ENCODE measurements at places on chromosomes 7 and 10. TPM values are rescaled to one million over a fixed set of nuclear protein-coding genes. Genes with fewer than 3 reads are reported as not detected.

Gene ITGB8
- total RNA-seq = 0.07 TPM

Gene TET1
- total RNA-seq = 2.2 TPM

Gene ASB10
- not detected for total RNA-seq

Gene AKR1C8
- total RNA-seq = not detected

Gene SAP25
- total RNA-seq = 4.9 TPM

Gene WNT8B
- not detected for total RNA-seq

Gene GIMAP8
- not detected for total RNA-seq

DNA sequence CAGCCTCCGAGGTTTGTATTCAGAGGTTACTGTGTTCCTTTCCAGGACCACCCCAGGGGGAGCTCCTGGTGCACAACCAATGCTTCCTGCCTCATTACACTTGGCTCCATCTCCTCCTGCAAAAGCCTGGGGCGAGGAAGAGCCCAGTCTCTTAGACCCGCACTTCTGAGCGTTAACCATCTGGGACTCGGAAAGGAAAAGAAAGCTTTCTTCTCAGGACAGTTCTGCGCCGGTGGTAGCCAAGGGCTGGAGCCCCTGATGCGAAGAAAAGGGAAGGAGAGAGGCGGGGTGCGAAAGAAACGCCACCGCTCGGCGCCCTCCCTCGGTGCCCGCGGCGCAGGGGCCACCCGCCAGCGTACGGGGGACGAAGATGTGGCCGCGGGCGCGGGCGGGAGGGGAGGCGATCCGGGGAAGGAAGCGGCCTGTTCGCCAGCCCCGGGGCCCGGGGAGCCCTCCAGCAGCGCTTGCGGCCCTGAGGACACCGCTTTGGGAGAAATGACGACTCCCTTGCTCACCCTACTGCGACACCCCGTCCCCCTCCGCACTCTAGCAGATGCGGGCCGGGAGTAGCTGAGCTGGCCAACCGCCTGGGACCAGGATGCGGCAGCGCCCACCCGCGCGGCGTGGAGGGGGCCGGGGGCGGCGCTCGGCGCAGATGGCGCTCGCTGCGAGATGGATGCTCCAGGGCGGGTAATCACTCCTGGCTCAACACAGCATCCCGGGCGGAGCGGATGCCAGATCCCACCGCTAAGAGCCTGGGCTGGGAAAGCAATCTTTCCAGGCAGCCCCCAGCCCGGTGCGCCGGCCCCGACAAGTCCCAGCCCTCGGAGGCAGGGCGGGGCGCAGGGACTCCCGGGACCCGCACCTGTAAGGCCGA lies 1.3 kb downstream of the NRCAM start:
- no peaks in the 10 kb centered on the region for H3K36me3 ChIP-seq
- H3K27me3 ChIP-seq = no peaks in the 10 kb centered on the region
- peak overlapping the region; percentile 64 for H3K4me3 ChIP-seq
- H3K27ac ChIP-seq = no peak overlapping the region
- peaks cover 16% of the 10 kb centered on the region for H3K4me1 ChIP-seq

DNA sequence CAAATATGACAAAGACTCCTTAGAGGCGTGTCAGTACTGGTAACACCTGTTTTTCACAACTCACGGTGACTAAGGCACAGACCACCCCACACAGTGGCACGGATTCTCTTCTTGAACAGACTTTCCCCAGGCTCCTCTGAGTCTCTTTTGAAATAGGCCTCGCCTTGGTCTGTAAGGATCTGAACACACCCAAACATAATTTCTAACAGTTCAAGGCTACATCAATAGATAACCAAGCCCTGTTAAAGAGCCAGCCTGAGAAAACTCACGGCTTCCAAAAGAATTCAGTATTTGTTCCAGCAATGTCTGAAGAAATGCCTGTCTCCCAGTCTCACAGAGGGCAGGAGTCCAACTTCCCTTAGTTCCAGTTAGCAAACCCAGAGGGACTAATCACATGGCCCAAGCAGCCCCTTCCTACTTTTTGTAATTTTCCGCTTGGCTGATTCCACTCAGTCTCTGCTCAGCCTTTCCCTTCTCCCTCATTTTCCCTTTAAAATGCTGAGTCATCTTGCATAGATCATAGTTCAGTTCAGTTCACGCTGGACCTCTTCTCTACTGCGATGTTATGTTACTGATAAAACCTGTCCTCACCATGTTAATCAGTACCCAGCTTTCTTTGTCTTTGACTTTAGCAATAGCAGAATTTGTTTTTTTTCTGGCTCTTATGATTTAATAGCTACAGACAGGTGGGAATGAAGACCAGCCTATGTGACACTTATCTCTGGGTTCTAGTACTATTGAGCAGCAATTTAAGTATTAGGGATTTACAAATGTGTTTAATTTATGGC lies 22.6 kb upstream of the AKR1C3 start:
- no peak overlapping the region for H3K4me3 ChIP-seq
- H3K36me3 ChIP-seq = no peaks in the 10 kb centered on the region
- no peaks in the 10 kb centered on the region for H3K27me3 ChIP-seq
- no peaks in the 10 kb centered on the region for H3K4me1 ChIP-seq
- DNase-seq = no peak

DNA sequence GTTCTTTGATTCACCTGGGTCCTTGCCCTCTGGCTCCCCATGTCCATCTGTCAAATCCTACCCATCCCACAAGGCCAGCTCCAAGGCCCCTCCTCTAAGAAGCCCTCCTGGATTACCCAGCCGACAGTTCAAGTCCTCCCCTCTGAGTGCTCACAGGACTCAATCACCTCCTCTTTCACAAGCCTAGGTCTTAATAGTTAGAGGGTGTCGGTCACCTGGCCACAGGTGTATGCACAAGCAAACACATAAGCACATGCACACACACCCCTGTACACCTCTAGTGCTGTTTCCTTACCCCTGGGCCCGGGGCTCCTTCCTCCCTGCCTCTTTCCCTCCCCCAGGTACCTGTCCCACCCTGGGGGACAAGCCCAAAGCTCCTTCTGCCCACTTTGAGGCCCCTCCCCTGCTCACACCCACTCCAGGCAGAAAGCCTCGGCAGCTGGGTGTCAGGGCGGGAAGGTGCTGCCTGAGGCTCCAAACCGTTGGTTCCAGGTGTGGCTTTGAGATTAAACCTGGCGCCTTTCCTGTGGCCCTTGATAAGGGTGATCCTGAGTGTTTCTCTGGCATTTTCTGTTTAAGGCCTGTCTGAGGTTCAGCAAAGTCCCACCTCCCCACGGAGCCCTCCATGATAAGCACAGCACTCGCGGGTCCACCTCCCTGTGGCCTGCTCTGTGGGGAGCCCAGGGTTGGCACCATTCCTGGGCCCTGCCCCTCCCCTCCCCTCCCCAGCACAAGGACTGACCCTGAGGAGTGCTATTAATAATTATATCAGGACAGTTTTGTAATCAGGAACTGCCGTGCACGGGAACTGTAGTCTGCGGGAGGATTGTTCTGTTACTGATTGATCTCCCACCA lies 14.6 kb upstream of the AQP1 start:
- H3K27me3 ChIP-seq = no peaks in the 10 kb centered on the region
- H3K27ac ChIP-seq = no peak overlapping the region
- H3K4me3 ChIP-seq = no peak overlapping the region
- H3K36me3 ChIP-seq = no peaks in the 10 kb centered on the region
- DNase-seq = no peak

DNA sequence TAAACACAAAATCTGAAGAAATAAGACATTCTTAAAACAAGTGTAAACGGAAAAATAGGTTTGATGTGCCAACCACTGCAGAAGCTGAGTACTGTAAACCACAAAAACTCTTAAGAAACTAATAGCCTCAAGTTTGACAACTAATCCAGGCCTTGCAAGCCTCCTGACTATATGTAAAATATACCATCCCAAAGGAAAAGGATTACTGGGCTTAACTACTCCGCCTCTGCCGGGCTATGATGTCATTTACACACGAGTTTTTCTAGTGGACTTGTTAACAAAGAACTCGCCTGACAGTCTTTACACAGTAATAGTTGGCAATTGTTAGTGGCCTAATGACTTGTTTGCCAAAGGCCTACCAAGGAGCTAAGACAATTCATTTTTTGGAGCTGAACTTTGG lies 2.1 kb downstream of the KIF5B start:
- peak overlapping the region; percentile 95 for H3K4me3 ChIP-seq
- H3K4me1 ChIP-seq = peaks cover 48% of the 10 kb centered on the region
- no peaks in the 10 kb centered on the region for H3K27me3 ChIP-seq
- no peak overlapping the region for H3K27ac ChIP-seq

DNA sequence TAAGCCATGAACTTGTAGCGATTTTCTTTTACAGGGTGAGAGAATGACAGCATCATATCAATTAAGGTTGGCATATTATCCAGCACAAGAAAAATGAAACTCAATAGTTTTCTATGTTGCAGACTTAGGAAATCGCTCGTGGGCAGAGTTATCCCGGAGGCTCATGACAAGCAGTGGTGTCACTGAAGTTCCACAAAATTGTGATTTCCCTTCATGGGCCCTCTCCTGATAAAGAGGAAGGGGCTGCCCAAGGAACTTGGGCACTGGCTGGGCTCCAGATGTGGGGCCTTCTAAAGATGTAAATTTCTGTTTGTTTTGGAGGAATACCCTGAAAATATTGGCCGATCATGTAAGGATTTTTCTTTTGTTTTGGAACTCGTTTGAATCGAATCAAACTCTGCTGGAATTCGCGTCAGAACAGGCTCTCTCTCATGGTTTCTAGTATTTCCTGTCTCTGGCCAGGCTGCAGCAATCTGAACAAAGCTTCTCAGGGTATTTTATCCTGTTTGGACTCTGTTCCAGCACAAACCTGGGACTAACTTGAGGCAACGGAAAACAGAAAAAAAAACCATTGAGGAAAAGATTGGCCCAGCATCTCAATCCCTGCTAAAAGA lies 340.6 kb upstream of the NRP1 start:
- no peak overlapping the region for H3K4me3 ChIP-seq
- no peak overlapping the region for H3K27ac ChIP-seq
- DNase-seq = no peak
- H3K36me3 ChIP-seq = no peaks in the 10 kb centered on the region

DNA sequence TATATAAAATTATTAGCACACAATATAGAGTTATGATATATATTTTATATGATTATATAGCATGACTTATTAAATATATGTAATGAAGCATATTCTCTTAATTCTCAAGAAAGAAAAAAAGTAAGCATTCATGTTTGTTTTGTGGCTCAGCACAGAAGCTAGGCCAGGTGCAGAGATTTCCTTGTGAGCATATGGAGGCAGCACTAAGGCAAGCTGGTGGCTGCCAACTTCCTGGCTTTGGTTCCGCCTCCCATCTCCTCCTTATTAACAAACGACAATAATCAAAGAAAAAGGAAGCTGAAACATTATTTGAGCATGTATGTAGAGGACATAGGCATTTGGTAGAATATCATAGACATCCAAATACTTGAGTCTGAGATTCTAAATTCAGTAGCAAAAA lies 130.3 kb downstream of the ST7 start:
- H3K4me3 ChIP-seq = no peak overlapping the region
- H3K36me3 ChIP-seq = no peaks in the 10 kb centered on the region
- DNase-seq = no peak
- H3K4me1 ChIP-seq = no peaks in the 10 kb centered on the region
- H3K27ac ChIP-seq = no peak overlapping the region
- no peaks in the 10 kb centered on the region for H3K27me3 ChIP-seq

- H3K4me3 ChIP-seq = no peak overlapping the region
- DNase-seq = no peak
- no peaks in the 10 kb centered on the region for H3K36me3 ChIP-seq
- H3K27me3 ChIP-seq = no peaks in the 10 kb centered on the region
Observed at GRCh38 chr7:111743244-111743847, 181.1 kb upstream of the IMMP2L start.

DNA sequence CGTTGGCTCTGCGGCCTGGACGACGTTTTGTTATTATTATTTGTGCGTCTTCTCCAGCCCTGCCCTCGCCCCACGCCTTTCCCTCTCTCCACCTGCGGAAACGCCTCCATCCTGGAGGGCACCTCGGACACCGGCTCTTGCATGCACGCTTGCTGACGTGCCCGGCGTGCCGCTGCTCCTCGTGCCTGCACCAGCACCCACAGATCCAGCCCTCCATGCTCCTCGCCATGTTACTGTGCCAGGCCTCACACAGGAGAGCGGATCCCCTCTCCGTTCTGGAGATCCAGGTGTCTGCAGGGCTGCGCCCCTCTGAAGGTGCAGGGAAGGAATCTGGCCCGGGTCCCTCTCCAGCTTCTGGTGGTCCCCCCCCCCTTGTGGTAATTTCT lies 373.9 kb upstream of the FOXK1 start:
- no peaks in the 10 kb centered on the region for H3K27me3 ChIP-seq
- no peaks in the 10 kb centered on the region for H3K36me3 ChIP-seq
- no peak for DNase-seq
- no peak overlapping the region for H3K4me3 ChIP-seq
- no peak overlapping the region for H3K27ac ChIP-seq

DNA sequence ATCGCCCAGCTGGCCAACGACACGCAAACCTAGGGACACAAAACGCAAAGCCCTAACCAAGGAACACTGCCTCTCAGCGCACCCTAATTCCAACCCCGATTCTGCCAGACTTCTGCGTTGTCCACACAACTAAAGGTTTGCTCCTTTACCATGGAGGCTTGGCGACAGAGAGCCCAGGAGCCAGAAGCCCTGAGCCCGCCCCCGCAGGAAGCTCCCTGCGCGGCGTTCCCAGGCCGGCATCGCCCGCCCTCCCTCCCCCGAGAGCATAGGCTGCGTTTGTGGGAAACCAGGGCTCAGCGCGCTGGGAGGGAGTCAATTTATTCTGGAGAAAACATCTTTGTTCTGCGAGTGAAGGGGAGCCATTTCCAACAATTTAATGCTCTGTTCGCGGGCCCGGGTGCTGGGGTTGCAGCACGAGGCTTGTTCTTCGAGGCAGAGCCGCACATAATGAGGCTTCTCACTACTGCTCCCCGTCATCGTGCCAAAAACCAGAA lies 103.9 kb downstream of the GRID1 start:
- DNase-seq = no peak
- H3K36me3 ChIP-seq = no peaks in the 10 kb centered on the region
- peaks cover 14% of the 10 kb centered on the region for H3K4me1 ChIP-seq
- no peaks in the 10 kb centered on the region for H3K27me3 ChIP-seq
- H3K27ac ChIP-seq = no peak overlapping the region

DNA sequence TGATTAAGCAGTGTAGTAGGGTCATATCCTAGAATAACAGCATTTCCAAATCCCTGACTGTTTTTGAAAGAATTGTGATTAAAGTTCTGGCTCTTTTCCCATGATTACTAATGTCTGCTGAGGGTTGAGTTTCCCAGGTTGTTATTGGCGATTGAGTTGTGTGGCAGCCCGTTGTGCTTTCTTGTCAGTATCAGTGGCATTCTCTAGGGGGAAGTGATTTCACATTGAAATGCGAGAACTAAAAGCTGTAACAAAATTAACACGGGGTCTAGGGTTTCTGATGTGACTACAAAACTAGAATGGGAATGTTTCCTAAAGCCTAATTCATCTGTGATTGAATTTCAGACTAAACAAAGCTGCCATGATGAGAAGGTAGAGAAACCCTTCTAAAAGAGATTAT lies 349.4 kb downstream of the EXOC4 start:
- DNase-seq = no peak
- H3K4me1 ChIP-seq = no peaks in the 10 kb centered on the region
- no peak overlapping the region for H3K4me3 ChIP-seq
- no peaks in the 10 kb centered on the region for H3K27me3 ChIP-seq
- no peaks in the 10 kb centered on the region for H3K36me3 ChIP-seq
- no peak overlapping the region for H3K27ac ChIP-seq

GRCh38 chr10:126813432-126813831 lies 91.8 kb upstream of the DOCK1 start:
- H3K27ac ChIP-seq = no peak overlapping the region
- H3K4me3 ChIP-seq = no peak overlapping the region
- no peaks in the 10 kb centered on the region for H3K36me3 ChIP-seq
- no peak for DNase-seq
- no peaks in the 10 kb centered on the region for H3K27me3 ChIP-seq
- H3K4me1 ChIP-seq = no peaks in the 10 kb centered on the region
